ENCODE measurements at places on chromosomes 7 and 10.

- DNase-seq, result peak; percentile 28
These were observed 24.2 kb upstream of the LIPN start for GRCh38 chr10:88735661-88736060.

DNA sequence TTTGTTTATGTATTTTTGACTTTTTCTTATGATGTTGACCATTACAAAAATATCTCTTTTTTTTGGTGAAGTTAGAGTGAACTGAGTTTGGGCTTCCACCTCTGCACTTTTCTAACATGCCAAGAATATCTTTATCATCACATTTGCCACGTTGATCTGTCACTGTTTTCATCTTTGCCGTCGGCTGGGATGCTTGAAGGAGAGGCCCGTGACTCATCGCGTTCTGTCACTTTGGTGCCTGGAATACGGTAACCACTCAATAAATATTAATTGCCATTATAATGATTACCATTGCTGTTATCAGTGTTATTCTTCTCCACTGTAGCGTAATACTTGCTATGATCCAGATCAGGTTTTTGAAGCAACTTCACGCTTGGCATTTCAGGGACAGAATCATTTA, 350.8 kb upstream of the PFKP start:
- no peak for DNase-seq

- peak; percentile 53 for DNase-seq
These were observed 988 bp upstream of the EN2 start for GRCh38 chr7:155456738-155457543.

DNA sequence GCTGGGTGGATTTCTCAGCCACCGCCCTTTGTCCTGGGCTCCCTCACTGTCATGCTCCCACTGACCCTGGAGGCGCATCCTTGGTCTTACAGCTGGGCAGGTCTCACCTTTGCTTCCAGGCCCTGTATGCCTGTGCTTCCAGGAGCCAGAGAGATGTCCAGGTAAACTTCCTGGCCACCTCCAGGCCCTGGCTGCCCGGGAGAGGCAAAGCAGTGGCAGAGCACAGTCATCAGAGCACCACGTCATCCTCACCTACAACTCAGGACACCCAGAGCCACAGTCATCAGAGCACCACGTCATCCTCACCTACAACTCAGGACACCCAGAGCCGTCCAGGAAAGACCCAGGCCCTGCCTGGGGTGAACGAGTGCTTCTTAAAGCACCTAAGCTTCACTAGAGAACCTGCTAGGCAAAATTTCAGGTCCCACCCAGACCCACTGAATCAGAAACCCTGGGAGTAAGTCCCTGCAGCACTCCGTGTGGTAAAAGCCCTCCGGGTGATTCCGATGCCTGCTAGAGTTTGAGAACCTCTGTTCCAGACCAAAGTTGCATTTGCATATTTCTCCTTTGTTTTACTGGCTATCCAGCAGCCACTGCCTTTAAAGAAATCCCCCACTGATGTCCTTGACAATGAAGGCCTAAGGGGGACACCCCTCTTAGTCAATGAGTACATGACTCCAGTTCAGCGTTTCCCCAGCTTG, 62.3 kb downstream of the DLG5 start:
- DNase-seq, result peak; percentile 45

DNA sequence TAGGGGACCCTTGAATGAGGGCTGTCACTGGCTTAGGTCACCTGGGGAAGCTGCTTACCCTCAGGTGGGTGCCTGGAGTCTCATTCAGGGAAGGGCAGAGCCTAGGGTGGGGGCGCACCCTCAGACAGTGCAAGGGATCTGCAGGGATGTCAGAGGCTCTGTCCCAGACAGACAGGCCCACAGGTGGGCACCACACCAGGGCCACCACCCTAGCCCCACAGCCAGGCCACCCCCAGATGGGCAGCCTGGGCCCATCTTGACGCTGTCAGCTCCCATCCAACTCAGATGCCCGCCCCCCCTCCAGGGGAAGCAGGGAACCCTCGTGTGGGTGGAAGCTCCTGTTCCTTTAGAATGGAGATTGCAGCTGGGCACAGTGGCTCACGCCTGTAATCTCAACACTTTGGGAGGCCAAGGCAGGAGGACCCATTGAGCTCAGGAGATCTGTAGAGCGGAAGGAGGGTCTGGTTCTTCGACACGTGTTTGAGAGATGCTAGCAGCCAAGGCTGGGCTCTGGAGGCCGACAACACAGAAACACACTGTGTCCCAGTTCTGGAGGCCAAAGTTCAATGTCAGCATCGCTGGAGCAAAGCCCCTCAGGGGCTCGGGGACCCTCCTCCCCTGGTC, 58.5 kb upstream of the DNAJB6 start:
- no peak for DNase-seq

DNA sequence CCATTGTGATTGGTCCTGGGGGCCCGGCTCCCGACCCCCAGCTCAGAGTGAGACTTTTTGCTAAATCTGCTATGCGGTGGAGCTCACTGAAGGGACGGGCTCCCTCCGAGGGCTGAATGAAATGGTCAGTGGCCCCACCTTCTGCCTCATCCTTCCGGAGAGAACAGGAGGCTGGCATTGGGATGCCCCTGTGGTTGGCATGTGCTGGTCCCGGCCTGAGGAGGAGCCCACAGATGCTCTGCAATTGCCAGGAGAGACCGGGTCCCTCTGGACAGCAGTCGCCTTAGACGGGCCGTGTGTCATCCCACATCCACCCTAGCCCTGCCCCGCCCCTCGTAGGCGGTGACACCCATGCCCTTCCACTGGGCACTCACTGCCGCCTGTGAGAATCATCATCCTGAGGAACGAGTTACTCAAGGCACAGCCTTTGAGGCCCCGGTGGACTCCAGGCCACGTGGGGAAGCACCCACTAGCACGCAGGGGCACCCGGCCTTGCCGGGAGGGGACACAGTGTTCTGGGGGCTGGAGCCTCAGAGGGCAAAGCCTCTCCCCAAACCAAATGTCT, 21.2 kb upstream of the DPYSL4 start:
- DNase-seq, result no peak

GRCh38 chr10:48251525-48252353, 22.8 kb downstream of the FRMPD2 start:
- peak; percentile 65 for DNase-seq

DNA sequence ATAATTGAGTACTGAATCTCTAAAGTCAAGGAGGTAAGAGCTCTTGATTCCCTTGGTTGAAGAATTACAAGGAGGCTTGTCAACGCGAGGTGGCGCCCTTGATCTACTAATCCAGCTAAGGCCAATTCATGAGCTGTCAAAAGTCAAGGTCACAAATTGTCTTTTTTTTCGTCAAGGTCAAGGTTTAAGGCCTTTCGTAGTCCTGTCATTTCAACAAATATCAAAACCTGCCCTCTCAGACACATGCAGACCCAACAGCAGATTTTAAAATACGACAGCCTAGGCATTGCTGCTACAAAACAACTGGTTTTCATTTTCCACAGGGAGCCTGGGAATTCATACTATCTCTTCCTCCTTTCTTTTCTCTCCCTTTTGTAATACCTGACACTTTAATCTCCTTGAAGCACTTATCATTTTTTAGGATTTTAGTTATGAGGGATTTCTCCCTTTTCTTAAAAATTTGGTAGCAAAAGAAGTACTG, 3.6 kb downstream of the HOXA13 start:
- DNase-seq, result peak; percentile 68

- DNase-seq, result no peak
These were observed 100.9 kb upstream of the PHYHIPL start for GRCh38 chr10:59075576-59075975.

- no peak for DNase-seq
These were observed 154.6 kb downstream of the GALNT11 start for GRCh38 chr7:152180048-152180447.

- DNase-seq, result no peak
These were observed 35.8 kb upstream of the DIP2C start for GRCh38 chr10:725302-725701.

GRCh38 chr7:2934211-2934731, 90.2 kb upstream of the GNA12 start:
- peak; percentile 93 for DNase-seq

DNA sequence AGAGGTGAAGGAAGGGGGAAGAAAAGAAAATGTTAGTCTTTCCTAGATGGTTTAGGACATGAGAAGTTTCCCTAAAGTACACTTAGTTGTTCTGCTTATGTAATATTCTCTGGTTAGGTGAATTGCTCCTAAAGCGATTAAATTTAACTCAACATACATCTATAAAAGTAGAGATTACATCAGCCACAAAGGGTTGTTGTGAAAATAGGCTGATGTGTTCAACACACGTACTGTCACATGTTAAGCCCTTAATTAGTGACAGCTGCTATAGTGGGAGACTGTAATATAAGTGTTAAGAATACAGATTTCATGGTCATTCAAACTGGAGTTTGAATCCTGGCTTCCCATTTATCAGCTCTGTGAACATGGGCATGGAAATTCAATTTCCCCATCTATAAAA, 12.8 kb downstream of the HECTD2 start:
- DNase-seq, result no peak

GRCh38 chr7:75869776-75870379, 9.0 kb upstream of the RHBDD2 start:
- DNase-seq, result peak; percentile 20

DNA sequence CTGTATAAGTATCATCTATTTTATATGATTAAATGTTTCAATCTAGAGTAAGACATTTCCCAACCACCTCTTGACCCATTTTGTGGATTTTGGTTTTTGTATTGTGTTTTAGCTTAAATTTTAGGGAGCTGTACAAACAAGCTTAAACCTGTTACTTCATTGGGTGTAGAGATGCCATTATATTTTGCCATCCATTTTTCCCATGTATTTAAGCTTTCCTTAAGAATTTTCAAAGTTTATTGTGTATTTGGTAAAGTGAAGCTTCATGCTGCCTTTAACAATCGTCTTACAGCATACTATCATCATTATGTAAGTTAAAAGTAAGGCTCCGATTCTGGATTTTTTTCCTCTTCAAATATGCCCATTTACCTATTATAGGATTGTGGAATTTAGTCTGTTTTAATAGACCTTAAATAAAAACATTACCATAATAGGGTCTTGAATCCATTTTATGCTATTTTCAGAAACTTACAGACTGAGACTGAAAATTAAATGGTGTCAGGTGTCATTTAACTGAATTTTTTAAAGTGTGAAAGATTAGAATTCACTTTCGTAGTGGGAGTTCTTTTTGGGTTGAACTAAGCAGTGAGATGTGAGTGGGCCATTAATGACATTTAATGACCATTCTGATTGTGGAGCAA, 2.2 kb downstream of the KMT2E start:
- no peak for DNase-seq

DNA sequence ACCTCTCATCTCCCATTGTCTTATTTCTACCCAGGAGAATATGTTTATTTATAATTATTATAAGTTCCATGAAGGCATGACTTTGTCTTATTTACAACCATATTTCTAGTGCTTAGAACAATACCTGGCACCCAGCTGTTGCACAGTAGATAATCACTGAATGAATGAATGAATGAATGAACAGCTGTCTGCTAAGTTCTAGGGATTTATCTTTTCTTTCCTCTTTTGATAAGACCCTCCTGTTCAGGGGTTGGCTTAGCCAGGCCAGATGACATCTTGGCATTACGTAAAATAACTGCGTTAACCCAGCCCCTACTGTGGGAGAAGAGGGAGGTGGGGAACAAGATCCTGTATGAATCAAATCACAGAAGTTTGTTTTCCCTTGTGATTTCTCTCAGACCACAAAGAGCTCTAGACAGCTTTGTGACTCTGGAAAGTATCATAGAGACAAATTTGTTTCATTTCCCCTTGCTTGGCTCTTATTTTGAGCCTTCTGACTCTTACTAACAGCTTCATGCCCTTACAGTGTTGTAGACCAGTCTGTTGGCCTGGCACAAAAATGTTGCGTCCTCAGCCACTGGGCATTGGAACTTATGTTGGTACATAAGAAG, 8.4 kb downstream of the ZNF862 start:
- no peak for DNase-seq

GRCh38 chr10:102413053-102413705, 5.4 kb downstream of the PSD start:
- peak; percentile 80 for DNase-seq

DNA sequence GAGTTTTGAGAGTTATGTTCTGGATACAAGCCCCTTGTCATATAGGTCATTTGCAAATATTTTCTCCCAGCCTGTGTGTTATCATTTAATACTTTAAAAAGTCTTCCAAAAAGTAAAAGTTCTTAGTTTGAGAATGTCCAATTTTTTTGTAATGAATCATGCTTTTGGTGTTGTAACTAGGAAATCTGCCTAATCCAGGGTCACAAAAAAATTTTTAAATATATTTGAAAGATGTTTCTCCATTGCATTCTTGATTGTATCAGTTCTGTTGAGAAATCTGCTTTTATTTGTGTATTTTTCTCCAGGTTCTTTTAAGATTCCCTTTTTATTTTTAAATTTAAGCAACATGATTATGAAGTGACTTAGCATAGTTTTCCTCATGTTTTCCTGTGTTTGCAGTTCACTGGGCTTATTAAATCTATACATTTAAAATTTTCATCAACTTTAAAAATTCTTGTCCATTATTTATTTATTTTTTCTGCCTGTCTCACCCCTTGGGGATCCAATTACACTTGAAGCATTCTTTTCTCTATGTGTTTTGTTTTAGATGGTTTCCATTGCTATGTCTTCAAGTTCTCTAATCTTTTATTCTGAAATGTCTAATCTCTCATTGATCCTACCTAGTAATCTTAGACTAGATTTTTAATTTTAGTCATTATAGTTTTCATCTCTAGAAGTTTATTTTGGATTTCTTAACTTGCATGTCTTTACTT, 47.0 kb downstream of the CCDC71L start:
- no peak for DNase-seq

DNA sequence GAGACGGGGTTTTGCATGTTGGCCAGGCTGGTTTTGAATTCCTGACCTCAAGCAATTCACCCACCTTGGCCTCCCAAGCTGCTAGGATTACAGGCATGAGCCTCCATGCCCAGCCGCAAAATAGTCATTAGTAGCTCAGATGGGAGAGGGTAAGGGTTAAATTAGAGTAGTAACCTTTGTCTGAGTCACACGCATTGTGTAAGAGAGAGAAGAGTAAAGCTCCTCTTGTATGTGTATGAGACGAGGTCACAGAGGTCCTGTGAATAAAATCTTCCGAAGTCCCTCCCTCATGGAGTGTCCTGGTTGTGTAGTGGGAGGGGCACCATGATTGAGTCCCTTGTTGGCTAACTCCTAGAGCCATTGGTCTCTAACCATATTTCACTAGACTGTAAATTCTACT, 85.2 kb upstream of the CDC14C start:
- DNase-seq, result no peak

DNA sequence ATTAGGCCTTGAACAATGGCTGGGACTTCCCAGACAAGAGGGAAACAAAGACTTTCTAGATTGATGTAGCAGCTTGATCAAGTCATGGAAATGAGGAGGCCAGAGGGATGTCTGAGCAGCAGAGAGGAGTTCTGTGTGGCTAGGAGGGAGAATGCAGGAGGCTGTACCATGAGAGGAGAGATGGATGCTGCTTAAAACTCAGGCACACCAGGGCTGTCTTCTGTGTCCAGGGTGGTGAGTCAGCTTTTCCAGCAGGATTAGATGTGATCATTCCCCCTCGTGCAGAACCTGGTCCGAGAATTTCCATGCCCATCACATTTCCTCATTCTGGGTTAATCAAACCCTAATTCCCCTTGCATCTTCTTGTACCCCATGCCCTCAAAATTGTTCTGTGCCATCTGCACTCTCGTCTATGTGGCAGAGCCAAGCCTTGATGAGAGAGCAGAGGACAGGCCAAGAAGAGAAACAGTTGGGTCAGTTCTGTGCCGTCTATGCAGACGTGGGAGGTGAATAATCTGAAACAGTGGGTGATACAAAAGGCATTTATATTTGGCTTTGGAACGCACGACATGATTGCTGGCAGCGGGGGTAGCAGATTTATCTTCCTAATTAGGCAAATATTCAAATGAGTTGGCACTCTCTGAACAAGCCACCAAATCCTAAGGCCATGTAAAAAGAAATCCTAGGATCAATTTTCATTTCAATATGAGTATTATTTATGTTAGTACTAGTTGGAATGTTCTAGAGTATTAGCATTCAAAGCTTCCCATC, 160.7 kb downstream of the TMEM178B start:
- DNase-seq, result no peak

Data from kidney tubule cell (primary cell).